ENCODE measurements at places on chromosomes 4 and X. TPM values are rescaled to one million over a fixed set of nuclear protein-coding genes. Genes with fewer than 3 reads are reported as not detected.
A peak's percentile ranks its signal among the peaks of the same experiment; 100 is the strongest.

GRCh38 chrX:22534643-22535042 lies 261.9 kb downstream of the CBLL2 start:
- peak; percentile 90 for ATAC-seq

DNA sequence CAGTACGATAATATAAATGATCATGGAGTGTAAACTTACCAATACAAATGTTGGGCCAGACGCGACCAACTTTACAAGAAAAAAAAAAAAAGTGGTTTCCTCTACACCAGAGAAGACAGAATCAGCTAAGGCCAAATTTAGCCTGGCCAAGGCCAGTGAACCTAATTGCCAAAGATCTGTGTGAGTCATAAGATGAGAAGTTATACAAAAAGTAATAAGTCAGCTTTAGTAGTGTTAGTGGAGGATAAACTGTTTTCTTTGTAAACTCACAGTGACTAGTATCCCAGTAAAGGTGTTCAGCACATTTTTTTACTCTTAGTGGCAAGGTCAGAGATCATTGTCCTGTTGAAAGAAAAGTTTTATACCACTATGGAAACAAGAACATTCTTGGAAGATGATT lies 531.4 kb upstream of the TECRL start:
- ATAC-seq = peak; percentile 28

DNA sequence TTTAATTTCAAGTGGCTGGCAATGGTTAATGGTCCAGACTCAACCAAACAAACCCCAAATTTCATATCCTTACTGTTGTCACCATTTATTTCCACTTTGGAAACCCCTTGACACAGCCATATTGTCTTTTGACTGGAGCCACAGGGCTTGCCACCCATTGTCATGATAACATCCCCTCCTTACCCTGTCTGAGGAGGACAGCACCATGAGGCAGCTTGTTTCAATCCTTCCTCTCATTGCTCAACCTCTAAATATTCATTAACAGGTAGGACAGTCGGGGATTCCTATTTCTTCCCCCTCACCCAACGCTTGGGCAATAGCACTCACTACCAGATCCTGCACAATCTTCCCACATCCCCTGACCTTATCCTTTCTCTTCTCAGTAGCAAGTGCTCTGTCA lies 92.1 kb downstream of the CEP135 start:
- ATAC-seq = no peak

- peak; percentile 59 for ATAC-seq
These were observed 827.7 kb downstream of the FSTL5 start for GRCh38 chr4:161336016-161336530.

DNA sequence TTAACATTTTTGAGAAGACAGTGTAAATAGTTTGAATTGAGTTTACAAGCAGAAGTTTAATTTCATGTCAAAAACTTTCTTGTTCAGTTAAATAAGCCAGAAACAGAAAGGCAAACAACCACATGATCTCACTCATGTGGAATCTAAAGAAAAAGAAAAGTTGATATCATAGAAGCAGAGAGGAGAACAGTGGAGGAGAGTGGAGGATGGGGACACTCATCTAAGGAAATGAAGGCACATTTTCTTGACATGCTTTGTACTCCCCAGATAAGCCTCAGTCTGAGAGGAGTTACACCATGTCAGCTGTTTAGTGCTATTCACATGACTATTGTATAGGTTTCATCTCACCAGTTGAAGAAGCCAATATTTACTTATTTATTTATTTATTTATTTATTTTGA lies 13.5 kb downstream of the SNCA start:
- no peak for ATAC-seq

DNA sequence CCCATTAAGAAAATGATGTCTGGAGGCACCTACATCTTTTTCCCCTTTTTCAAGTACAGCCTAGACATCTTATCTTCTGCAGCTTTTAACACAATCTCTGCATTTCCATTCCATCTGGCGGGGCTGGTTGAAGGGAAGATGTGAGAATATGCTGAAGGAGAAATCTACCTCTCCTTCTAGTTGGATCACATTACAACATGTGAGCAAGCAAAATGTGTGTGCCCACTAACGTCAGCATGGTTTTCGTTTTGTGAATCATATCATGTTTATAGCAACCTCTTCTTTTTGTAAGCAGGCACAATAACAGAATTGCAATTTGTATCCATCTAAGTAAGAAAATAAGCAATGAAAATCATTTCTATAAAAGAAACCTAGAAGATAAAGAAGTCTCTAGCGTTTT lies 28.9 kb upstream of the MID1 start:
- no peak for ATAC-seq

- no peak for ATAC-seq
These were observed 71.0 kb downstream of the GPAT3 start for GRCh38 chr4:83606898-83607297.

DNA sequence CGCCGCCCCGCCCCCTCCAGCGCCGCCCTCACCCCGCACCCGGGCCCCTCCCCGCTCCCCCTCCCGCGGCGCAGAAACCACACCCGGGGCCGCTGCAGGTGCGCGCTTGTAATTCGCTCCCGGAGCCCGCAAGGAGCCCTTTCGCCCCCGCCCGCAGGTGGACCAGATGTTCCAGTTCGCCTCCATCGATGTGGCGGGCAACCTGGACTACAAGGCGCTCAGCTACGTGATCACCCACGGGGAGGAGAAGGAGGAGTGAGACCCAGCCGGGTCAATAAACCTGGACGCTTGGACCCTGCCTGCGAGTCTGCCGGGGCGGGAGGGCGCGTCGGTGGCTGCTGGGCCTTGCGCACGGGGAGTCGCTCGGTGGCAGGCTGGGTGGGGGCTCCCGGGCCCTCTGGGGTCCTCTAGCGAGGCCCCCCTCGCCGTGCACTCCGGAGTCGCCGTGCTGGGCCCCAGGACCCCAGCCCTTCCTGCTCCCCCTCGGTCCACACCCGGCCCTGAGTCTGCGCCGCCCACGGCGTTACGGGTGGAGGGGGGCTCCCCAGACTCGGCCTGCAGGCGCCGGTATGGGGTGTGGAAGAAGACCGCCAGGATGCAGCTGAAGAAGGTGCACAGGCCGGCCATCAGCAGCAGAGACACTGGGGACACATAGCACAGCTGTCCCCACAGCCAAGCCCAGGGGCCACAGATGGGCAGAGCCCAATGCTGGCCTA lies 7.1 kb downstream of the SLC49A3 start:
- peak; percentile 55 for ATAC-seq

- ATAC-seq = no peak
These were observed 10.4 kb upstream of the CLCN4 start for GRCh38 chrX:10146346-10146745.

GRCh38 chrX:153307276-153308178 lies 14.0 kb downstream of the PNMA6F start:
- ATAC-seq = no peak

DNA sequence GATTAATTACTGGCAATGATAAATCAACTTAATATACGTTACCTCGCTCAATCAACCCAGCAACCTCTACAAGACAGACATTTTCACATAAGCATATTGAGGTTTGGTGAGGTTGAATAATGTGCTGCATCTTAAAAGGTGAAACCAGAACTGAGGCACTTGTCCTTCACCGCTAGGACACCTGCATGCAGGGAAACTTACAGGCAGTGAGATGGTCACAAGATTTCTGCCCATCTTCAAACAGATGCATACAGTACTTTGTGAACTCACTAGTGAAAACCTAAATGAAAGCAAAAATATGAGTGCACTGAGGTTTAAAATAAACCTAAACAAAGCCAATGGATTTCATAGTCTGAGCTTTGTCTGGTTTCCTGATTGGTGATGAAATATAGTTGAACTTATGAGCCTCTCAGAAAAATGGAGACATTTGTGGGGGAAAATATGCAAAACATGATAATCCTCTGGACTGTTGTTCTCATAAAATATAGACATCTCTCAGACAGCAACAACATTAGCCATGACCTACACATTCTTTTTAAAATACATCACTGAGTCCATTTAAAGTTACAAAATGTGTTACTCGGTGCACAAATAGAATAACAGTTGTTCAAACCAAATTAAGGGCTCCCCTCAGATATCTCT lies 20.9 kb upstream of the PRSS12 start:
- no peak for ATAC-seq

- no peak for ATAC-seq
These were observed 126.0 kb downstream of the EMCN start for GRCh38 chr4:100391863-100392262.

DNA sequence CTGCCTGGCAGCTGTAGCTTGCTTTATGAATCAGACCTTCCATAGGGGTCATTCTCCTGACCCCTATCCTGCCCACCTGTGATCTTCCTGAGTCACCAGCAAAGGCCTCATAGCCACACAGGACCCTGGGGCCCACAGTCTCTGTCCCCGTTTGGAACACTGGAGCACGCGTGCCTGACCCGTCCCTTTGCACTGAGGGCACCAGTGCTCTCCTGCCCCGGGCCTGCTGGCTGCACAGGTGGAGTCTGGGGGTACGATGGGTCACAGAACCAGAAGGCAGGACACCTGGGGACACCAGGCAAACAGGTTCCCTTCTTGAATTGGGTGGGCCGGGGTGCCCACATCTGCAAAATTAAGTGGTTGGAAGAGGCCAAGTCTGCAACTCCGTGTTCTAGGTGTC lies 97.2 kb downstream of the CPZ start:
- ATAC-seq = no peak

- no peak for ATAC-seq
These were observed 37.5 kb downstream of the SPINK2 start for GRCh38 chr4:56783986-56784385.

- no peak for ATAC-seq
These were observed 7.0 kb downstream of the LRCH2 start for GRCh38 chrX:115226929-115227328.

- ATAC-seq = no peak
These were observed 63.8 kb downstream of the CORIN start for GRCh38 chr4:47774079-47774478.

Gene SH3RF1
- total RNA-seq = 5.4 TPM

Gene SHROOM3
- 20.7 TPM for total RNA-seq

Gene APOOL
- total RNA-seq = 16.4 TPM

Gene HSFX4
- not detected for total RNA-seq

Gene HTN1
- not detected for total RNA-seq

Gene FAM149A
- total RNA-seq = 1.6 TPM

Gene MID2
- 17.8 TPM for total RNA-seq

Gene INTU
- 7.9 TPM for total RNA-seq

Gene MPP1
- 6.3 TPM for total RNA-seq

Gene GRK4
- total RNA-seq = 2.0 TPM

Data from esophagus mucosa (tissue), 1 donor.